ENCODE measurements at places on chromosomes 4 and X.

DNA sequence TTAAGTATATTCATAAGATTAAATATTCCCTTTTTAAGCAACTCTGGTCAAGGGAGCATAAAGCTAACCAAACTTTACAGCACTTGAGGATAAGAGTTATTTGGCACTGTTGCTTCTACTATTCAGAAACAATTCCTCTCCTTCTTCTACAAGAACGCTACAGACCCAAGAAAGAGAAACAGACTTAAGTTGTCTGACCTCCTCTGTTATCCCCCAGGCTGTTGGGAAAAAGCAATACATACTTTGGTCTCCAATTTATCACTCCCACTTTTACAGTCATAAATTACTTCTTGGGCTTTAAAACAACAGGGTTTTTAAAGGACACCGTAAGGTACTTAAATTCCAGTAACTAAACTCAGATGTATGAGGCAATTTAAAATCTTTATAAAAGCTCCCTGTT lies 147.4 kb downstream of the COL25A1 start:
- no peak for DNase-seq

- no peak for DNase-seq
These were observed 15.4 kb downstream of the SORCS2 start for GRCh38 chr4:7207628-7208231.

- no peak for DNase-seq
These were observed 48.4 kb downstream of the PRKG2 start for GRCh38 chr4:81166458-81167160.

- no peak for DNase-seq
These were observed 3.0 kb upstream of the IRF2 start for GRCh38 chr4:184477201-184477999.

- peak; percentile 61 for DNase-seq
These were observed 1.5 kb downstream of the EVC start for GRCh38 chr4:5712517-5712916.

- no peak for DNase-seq
These were observed 5.0 kb downstream of the ARMCX5 start for GRCh38 chrX:102604327-102604726.

- no peak for DNase-seq
These were observed 318.3 kb downstream of the GLUD2 start for GRCh38 chrX:121365572-121366161.

DNA sequence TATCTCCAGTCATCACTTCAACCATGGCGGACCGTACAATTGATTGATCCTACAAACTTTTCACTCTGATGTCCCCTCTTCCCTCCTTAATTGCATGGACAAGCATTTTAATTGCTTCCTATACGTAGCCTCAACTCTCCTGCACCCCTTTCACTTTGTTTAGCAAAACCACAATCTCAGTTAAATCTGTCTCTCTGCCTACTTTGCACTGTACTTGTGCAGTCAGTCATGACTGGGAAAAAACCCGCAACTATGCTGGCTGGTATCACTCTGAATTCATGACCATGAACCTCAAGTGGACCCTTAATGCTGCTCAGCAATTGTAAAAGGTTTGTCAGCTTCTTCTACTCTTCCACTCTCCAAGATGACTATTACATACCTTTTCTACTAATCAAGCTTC lies 51.7 kb upstream of the AFF2 start:
- no peak for DNase-seq

DNA sequence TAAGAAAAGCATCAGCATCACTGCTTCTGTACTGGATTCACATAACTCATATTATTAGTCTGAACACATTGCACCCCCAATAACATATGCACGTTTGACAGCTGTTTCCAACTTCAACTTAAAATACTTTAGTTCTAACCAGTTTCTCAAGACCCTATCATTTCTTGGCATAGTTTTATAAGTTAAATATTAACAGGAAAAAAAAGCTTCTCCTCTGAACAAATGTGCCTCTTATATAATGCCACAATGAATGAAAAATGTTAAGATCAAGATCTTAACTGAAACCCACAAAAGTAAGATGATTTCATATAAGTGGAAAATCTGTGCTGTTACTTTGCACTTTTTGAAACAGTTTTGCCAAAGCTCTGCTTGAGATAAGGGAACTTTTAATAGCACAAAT lies 652.8 kb upstream of the FAM241A start:
- no peak for DNase-seq

- no peak for DNase-seq
These were observed 11.9 kb downstream of the SULT1E1 start for GRCh38 chr4:69848028-69848427.

DNA sequence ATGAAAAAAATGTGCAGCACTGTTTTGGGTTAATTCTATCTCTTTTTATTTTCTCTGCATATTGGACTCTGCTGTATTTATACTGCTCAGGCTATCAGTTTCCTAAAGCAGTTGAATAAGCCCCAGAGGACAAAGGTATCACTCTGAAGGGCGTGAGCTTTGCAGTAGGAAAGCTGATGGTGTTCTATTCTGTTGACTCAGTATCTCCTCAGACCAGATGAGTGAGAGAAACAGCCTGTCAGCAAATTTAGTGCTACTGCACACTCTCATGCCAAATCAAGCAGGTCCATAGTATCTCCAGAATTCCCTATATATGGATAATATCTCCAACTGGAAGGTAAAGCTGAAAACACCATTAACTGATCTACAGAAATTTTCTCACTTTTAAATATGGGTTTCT lies 132.3 kb upstream of the UGT8 start:
- no peak for DNase-seq

GRCh38 chr4:70914631-70915030 lies 12.5 kb downstream of the MOB1B start:
- DNase-seq, result no peak
